ENCODE measurements at places on chromosomes 5 and 9. TPM values are rescaled to one million over a fixed set of nuclear protein-coding genes. Genes with fewer than 3 reads are reported as not detected.

Gene DMRTA1
- 0.52 TPM for total RNA-seq

Gene SPINK6
- not detected for total RNA-seq

Gene PCDHGB1
- 1.6 TPM for total RNA-seq

Gene ADAMTS16
- total RNA-seq = 5.7 TPM

Gene C5orf63
- total RNA-seq = 3.7 TPM

Gene PDE6A
- not detected for total RNA-seq

Gene C9orf50
- not detected for total RNA-seq

Gene PCDHA6
- under 0.01 TPM for total RNA-seq

Gene PCDH12
- total RNA-seq = 12.0 TPM

Gene POC5
- total RNA-seq = 4.2 TPM

Gene LEAP2
- 2.1 TPM for total RNA-seq

Gene POU5F2
- 4.7 TPM for total RNA-seq

Gene MLANA
- total RNA-seq = not detected

Gene KCNN2
- 16.2 TPM for total RNA-seq

Gene CKS2
- 25.6 TPM for total RNA-seq

Gene ISOC1
- 32.4 TPM for total RNA-seq

Gene C5
- total RNA-seq = 9.9 TPM

Gene CDKN2B
- not detected for total RNA-seq

Gene LECT2
- total RNA-seq = not detected

Gene CEL
- total RNA-seq = not detected

Measured in skeletal muscle tissue (tissue), 5 donors.